Inflammatory macrophage treated with lipopolysaccharide for 4 hours (primary cell): ENCODE measurements at places on chromosomes 13 and 19.

DNA sequence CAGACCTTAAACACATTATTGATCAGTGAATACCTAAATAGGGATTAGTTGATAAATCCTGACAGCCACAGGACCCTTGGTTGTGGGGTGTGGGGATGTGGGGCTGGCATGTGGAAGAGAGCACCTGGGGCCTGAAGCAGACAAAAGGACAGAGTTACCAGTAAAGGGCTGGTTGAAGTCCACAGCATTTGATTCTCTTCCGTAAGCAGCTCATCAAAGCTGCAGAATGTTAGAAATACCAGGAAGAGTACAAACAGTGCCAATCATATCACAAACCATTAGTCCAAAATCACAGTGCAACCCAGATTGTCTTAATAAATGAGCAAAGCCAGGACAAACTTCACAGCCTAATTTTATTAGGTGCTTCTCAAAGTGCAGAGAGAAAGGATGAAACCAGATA lies 92.5 kb upstream of the KL start:
- no peak for DNase-seq

- peak; percentile 100 for DNase-seq
Measured at GRCh38 chr19:40798683-40799557, at the start of gene EGLN2. EGLN2 (plus strand) TSS chr19:40799191; CDS start chr19:40800573, 1,382 bp downstream.

GRCh38 chr19:4987256-4987655 lies 18.3 kb downstream of the KDM4B start:
- DNase-seq: no peak

DNA sequence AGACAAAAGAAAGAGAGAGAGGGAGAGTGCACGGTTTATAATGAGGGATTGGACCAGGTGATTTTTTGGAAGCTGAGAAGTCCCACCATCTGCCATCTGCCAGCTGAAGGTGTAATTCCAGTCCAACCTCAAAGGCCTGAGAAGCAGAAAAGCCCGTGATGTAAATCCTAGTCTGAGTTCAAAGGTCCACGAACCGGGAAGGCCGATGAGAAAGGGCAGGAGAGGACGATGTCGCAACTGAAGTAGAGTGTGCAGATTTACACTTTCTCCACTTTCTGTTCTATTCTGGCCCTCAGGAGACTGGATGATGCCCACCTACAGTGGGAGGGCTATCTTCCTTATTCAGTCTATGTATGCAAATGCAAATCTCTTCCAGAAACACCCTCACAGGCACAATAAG lies 500.0 kb downstream of the DIAPH3 start:
- no peak for DNase-seq

- peak; percentile 74 for DNase-seq
Measured at GRCh38 chr19:50728084-50728737, 5.0 kb downstream of the CLEC11A start.

DNA sequence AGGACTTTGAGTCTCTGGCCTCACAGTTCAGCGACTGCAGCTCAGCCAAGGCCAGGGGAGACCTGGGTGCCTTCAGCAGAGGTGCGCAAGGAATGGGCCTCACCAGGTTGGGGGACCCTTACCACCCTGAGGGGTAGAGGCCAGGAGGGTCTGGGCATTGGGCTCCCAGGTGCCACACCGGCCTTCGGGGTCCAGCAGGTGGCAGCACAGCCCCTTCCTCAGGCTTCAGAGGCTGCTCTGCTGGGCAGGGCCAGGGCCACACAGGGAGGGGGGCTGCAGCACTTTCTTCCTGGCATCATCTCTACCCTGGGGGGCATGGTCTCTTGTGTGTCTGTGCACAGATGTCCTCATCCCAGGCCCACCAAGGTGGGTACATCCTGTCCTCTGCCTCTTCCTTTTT lies 12.9 kb downstream of the PIN1 start:
- no peak for DNase-seq

- DNase-seq: no peak
Measured at GRCh38 chr19:40225440-40226305, 816 bp downstream of the CCNP start.

DNA sequence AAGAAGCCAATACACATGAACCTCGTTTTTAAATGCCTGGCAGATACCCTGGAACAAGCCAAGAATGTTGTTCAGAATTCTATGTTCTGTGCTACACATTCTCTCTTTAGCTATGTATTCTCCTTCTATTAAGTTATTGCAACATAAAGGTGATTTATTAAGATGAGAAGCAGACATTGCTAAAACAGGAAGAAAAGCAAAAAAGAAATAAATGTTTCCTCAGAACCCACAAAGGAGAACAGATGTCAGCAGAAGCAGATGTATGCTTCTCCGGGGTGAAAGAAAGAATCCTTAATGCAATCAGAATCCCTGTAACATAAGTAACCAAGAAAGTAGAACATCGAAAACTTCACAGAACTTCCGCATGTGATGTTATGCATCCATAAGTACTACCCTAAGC lies 302.9 kb downstream of the DCT start:
- peak; percentile 21 for DNase-seq

DNA sequence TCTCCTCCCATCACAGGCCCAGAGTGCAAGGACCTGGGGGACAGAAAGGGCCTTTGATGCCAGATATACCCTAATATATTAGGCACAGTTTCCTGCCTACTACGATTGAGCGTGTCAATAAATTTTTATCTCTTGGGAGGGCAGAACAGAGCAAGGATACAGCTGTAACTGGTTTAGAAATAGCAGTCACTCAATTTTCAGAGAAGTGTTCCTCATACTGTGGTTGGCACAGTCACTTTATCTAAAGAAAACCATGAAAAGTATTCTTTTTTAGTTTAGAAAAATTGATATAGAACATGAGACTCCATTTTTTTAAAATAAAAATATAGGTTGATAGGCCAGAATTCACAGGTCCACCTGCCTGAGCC lies 460 bp upstream of the ZNF155 start:
- DNase-seq: no peak

DNA sequence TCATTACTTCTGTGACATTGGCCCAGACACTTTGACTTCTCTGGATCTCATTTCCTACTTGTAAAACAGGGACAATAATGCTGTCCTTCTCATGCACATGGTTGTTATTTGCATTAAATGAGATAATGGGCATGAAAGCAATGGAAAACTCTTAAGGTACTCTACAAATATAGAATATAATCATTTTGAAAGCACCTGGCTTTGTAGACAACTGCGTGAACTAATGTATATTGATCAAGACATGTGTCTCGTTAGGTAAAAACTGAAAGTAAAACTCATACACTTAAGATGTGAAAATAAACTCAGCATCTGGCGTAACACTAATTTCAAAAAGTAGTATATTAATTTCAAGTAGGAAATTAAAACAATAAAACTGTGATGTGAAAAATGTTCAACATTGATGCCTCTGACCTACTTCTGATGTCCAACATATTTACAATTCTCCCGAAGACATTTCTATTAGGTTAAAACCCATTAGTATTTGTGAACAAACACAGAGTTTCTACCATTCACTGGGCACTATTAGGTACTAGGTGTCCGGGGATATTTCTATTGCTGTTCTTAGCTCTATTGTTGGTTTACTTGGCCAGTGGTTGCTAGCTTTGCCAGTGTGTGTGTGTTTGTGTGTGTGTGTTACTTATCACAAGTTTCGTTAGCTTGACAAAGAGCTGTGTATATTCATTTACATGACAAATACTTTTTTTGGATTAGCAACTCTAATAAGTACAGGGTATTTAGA lies 220.5 kb downstream of the KCNRG start:
- no peak for DNase-seq

DNA sequence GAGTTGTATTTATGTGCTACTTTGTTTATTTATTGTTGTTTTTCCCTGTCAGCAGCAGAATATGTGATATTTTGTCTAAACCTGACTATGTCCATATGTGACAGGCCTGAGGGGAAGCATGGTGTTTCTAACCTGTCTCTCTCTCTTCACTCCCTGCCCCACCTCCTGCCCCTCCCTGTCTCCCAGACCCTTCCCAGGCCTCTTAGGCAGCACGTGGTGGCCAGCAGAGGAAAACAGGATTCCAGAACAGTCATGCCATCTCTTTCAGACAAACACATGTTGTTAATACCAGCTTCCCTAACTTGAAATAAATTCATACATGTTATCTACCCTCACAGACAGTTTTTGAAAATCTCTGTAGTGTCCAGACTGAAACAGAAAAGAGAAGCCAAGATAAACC lies 31.0 kb upstream of the ATP11A start:
- DNase-seq: no peak

- DNase-seq: no peak
Measured at GRCh38 chr13:112225429-112226090, 150.6 kb upstream of the SPACA7 start.

- DNase-seq: peak; percentile 70
Measured at GRCh38 chr19:40613690-40614621, 12.8 kb downstream of the LTBP4 start.

DNA sequence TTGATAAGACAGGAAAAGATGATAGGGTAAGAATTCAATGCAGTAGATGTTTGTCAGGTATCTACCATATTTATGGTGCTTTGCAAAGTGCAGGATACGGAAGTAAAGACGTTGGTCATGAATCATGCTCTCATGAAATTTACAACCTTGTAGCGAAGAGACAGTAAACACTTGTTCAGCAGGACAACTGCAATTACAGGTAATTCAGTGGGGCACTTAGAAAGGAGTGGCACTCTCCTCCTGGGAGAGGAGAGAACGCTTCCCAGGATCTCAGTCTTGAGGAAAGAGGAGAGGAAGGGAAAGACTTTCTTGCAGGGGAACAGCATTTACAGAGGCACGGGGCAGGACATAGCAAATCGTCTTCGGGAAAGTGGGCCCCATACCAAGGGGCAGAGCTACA lies 46.4 kb downstream of the SOX1 start:
- DNase-seq: no peak

DNA sequence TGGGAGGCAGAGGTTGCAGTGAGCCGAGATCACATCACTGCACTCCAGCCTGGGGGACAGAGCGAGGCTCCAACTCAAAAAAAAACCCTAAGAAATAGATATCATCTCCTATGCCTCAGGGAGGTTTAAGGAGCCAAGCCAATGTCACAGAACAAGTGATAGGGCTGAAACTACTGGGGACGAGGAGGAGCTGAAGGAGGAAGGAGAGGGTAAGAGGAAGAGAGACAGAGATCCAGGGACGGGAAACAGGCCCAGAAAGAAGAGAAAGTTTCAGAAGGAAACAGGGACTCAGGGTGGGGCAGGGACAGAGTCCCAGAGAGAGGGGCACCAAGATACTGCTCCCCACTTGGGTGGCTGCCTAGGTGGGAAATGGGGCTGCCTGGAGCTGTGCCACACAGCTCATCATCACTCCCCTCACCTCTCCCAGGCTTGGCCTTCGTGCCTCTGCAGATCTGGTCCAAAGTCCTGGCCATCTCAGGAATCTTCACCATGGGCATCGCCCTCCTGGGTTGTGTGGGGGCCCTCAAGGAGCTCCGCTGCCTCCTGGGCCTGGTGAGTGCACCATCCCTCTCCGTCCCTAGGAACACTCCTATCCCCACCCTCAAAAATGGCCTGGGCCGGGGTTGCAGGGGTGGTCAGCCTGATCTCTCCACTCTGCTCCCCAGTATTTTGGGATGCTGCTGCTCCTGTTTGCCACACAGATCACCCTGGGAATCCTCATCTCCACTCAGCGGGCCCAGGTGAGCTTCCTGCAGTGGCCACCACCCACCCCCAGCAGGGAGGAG lies 1.5 kb downstream of the CD37 start:
- no peak for DNase-seq
